ENCODE measurements at places on chromosomes 16 and 17.
A peak's percentile ranks its signal among the peaks of the same experiment; 100 is the strongest.

DNA sequence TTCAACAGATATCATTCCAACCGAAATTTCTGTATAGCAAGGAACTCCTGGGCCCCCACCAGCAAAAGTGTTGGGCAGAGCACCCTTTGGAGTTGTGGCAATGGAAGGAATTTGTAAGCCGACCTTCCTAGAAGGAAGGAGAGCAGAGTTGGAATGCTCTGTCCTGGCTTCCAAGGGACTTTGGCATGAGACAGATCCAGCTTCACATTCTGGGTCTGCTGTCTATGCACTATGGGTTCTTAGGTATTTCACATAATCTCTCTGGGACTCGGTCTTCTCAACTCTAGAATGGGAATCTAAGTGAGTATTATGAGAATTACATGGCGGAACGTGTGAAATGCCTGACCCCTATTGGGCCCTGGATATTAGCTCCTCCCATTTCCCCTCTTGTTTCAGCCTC is 63.2 kb upstream of the MARCHF10 start:
- DNase-seq: no peak

- DNase-seq: no peak
These were observed 108.0 kb upstream of the DNAH9 start for GRCh38 chr17:11490171-11490755.

DNA sequence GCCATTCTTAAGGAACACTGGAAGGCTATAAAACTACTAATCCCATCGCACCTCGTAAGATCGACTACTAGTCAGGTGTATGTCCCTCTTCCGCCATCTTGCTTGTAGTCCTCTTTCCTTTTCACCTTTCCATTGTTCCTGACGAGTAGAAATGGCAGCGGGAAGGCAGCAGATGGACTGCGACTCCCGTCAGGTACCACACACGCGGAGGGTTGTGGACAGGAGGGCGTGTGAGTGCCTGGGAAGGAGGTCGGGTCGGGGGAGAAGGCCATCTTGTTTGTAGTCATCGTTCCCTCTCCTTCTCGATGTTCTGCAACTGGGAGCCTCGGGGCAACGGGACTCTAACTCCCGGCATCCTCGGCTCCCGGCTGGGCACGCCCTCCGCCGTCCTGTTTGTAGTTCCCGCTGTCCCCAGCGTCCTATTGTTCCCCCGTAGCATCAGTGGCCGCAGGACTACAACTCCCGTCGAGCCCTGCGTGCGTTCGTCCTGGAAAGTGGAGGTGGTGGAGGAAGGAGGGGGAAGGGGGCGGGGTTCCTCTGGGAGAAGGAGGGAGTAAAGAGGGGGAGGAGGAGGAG is 324 bp upstream of the FBXL19 start:
- peak; percentile 97 for DNase-seq

DNA sequence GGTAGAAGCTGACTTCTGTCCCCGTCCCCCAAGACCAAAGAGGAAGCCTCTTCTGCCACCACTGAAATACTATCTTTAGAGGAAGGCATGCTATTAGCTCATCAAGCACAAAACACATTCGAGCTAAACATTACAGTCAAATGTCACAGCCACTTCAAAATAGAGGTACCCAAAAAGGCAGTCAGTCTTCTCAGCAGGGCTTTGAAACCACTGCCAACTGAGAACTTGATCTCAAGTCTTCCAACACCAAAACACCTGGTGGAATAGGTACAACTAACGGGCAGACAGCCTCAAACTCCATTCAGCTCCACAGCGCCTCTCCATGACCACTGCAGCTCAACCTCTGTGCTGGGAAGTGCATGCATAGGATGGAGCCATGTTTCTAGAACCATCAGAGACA is 36.0 kb downstream of the ZFHX3 start:
- no peak for DNase-seq

GRCh38 chr16:63461248-63461841 is 1425.1 kb upstream of the CDH8 start:
- no peak for DNase-seq

- no peak for DNase-seq
These were observed 9.7 kb upstream of the SLC25A39 start for GRCh38 chr17:44334315-44334714.

- peak; percentile 80 for DNase-seq
These were observed 29.7 kb upstream of the LGALS9 start for GRCh38 chr17:27601069-27601974.

DNA sequence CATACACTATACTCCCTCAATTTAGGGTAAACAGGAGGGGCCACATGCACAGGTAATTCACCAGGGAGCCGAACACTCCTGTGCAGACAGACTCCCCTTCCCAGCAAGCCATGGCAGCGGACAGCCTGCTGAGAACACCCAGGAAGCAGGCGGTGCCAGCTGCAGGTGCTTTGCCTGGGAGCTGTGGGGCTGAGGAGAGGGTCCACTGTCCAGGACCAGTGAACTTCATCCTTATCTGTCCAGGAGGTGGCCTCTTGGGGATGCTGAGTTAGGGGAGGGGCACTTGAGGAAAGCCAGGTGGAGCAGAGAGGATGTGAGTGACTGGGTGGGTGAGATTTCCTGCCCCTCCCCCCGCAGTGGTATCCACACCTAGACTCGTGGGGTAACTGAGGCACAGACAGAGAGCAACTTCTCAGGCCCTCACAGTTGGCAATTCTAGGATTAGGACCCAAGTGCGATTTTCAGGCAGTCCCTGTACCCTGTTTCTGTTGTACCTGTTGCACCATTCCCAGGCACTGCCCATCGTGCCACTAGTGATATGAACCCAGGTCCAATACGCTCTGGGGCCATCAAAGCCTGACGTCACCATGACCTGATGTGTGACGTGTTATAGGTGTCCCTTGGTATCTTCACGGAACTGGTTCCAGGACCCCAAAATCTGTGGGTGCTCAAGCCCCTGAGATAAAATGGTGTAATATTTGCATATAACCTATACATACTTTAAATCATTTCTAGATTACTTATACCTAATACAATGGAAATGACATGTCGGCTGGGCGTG is 1.2 kb downstream of the GRN start:
- DNase-seq: no peak

DNA sequence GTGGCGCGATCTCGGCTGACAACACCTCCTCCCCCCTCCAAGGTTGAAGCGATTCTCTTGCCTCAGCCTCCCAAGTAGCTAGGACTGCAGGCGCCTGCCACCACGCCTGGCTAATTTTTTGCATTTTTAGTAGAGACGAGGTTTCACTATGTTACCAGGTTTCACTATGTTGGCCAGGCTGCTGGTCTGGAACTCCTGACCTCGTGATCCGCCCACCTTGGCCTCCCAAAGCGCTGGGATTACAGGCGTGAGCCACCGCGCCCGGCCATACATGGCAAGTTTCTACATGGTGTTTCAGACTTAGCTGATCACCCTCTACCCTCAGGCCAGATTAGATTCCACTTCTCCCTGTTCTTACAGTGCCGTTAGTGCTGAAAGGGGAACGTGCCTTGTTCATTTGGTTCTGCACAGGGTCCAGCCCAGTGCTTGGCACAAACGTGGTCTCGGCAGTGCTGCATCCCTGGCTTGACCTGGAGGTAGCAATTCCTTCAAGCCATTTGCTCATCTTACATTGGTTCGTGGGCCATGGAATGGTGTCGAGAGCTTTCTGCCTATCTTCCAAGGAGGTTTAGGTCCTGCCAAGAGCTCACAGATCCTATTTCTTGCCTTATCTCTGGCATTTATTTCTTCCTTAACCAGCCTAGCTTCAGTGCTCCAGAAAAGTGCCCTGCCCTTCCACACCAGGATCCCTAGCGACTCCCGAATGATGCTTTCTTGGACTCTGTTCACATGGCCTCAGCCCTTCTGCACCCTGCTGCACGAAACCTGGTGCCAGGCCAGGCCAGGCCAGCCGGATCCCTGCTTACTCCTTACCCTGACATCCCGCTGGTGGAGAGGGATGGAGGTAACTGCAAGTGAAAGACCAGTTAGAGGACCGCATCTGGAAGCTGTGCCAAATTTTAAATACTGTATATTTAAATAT is 14.8 kb upstream of the AURKB start:
- no peak for DNase-seq

DNA sequence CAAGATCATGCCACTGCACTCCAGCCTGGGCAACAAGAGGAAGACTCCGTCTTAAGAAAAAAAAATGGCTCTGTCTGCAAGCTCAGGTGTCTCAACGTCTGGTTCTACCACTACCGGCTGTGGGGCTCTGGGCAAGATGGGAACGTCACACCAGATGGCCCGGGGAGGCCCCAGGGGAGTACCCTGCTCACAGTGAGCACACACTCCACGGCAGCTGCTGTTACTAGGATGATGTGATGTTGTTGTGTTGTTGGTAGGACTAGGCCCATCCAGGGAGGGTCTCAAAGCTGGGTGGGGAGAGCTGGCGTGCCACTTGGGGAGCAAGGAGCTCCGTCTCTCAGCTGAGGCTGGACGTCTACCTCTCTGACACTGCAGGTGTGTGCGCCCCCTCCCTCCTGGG is 9.4 kb upstream of the NPTX1 start:
- DNase-seq: no peak

DNA sequence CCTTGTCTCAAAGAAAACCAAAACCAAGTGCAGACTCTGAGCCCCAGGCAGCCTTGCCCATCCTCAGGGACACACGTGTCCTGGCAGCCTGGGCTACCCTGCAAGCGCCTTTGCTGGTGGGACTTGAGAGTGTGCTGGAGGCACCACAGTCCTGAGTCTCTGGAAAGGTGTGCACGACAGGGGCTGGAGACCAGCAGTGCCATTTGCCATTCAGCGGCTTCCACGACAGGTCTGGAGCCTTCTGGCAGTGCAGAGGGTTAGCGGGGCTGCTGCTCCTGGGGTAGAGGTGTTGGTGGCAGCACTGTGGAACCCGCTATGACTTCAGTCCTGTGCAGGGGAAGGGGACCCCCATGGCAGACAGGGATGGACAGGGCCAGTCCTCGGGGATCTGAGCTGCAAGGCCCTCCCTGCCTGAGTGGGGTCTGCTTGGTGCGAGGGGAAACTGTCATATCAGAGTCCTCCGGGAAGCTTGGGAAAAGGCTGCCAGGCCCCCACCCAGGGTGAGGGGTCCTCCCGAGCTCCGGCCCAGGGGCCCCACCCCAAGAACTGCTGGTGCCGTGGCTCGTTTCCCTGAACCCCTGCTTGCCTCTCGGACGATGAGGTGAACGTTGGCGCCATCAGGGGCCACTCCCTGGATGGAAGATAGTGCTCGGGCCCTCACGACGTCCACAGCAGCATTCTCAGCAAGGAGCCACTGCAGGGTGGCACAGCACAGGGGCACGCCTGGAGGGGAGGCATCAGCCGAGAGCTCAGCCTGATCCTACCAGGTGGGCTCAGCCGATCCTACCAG is 6.8 kb downstream of the FAAP100 start:
- DNase-seq: no peak

GRCh38 chr16:27967169-27967568 is 96.3 kb downstream of the GSG1L start:
- no peak for DNase-seq

GRCh38 chr17:66296289-66296725 is 6.1 kb upstream of the PRKCA start:
- DNase-seq: no peak

- DNase-seq: no peak
These were observed 22.7 kb downstream of the LIG3 start for GRCh38 chr17:35002876-35003551.

DNA sequence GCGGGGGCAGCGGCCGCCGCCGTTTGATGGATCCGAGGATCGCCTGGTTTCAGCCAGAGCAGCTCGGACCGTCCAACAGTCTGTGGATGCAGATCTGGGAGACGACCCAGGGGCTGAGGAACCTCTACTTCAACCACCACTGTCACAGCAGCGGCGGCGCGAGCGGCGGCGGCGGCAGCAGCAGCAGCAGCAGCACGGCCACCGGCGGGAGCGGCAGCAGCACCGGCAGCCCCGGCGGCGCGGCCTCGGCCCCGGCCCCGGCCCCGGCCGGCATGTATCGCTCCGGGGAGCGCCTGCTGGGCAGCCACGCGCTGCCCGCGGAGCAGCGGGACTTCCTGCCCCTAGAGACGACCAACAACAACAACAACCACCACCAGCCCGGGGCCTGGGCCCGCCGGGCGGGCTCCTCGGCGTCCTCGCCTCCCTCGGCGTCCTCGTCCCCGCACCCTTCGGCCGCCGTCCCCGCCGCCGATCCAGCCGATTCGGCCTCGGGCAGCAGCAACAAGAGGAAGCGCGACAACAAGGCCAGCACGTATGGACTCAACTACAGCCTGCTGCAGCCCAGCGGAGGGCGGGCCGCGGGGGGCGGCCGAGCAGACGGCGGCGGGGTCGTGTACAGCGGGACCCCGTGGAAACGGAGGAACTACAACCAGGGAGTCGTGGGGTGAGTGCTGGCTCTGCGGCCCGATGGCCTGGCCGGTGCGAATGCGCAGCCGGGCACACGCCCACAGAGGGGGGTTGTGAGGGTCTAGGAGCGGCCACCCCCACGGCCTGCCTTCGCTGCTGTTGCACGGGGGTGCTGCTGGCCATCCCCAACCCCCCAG is 702 bp downstream of the TENT4B start:
- no peak for DNase-seq

GRCh38 chr17:17557796-17558195 is 33.7 kb downstream of the PEMT start:
- no peak for DNase-seq

GRCh38 chr17:46972346-46972745 is 6.7 kb downstream of the RPRML start:
- no peak for DNase-seq

DNA sequence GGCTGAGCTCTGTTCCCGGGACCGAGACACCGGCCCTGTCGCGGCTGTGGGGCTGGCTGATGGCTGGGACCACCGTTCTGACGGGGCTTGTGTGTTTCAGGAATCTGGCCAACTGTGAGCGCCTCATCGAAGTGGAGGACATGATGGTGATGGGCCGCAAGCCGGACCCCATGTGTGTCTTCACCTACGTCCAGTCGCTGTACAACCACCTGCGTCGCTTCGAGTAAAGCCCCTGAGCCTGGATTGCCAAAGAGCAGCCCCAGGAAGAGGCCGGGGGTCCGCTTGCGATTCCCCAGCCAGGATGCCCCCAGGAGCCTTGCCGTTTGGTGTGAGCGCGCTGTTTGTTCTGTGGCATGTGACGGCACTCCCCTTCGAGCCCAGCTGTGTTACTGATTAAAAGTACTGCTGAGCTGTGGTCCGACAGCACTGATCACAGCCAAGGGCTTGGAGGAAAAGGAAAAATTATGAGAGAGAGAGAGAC is 23.0 kb downstream of the SMTNL2 start:
- no peak for DNase-seq

DNA sequence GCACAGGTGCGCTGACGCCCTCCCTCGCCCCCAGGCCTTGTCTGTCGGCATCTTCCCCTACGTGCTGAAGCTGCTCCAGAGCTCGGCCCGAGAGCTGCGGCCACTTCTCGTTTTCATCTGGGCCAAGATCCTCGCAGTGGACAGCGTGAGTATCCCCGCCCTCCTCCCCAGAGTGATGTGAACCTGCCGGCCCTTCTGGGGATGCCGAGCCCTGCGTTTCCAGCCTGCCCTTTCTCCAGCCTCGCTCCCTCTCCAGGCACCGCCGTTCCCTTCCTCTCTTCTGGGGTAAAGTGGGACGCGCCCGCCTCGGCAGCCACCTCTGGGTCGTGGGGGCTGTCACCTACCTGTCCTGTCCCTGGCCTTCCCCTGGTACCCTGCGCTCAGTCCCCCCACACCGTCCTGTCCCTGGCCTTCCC is 133.9 kb upstream of the CHMP6 start:
- no peak for DNase-seq

GRCh38 chr17:77381731-77382130 is 241.0 kb downstream of the SEC14L1 start:
- DNase-seq: no peak
